ENCODE measurements at places on chromosomes 4 and X.

GRCh38 chrX:118983513-118983912 lies 9.1 kb downstream of the LONRF3 start:
- DNase-seq = no peak

DNA sequence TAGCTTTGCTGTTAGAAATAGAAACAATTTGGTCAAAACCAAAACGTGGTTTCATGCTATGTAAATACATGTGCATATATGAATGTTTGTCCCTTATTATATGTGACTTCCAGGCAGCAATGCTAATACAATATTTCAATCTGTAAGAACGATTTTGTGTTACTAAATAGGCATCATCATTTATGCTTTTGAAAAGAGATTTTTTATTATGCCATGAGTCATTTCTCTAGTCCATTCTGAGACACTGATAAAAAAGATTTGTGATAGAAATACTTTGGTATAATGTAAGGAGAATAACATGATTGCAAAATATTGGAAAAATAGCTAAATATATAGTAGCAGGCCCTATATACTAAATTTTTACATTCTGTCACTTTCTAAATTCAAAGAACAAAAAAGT lies 28.9 kb downstream of the SYNPO2 start:
- no peak for DNase-seq

- no peak for DNase-seq
These were observed 55.3 kb downstream of the FIP1L1 start for GRCh38 chr4:53432528-53433424.

DNA sequence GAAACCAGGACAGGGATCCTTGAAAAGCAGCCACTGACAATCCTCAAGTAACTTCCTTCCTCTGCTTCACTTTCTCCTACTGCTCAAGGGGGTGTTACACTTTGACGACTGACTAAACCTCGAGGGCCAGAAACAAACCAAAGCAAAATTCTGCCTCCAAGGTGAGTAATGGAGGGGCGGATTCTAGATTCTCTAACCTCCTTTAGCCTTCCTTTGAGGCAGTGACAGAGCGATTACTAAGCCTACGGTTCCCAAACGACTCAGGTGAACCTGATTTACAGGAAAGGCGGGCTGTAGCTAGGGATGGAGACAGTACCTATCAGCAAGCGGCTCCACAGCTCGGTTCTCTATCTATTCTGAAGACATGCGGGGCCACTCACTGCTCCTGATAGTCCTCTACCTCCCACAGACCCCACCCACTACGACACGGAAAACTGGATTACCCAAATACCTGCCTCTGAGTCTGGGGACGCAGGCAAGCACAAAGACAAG lies 487 bp downstream of the TBCK start:
- no peak for DNase-seq

DNA sequence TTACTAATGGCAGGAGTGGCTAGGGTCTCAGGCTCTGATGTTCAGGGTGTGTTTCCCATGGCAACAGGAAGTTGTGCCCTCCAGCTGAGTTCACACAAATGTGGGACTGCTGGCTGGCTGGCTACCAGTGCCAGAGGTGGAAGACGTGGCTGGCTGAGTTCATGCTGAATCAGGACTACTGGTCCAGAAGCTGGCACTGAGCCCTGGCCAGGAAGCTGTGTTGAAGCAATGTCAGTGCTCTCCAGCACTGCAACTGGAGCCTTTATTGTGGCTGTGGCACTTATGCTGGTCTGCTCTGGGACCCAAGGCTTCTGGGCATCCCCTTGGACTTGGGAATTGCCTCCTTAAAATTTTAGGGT lies 42.0 kb upstream of the ZXDA start:
- no peak for DNase-seq

Data from HuH-7.5 (cell line).